ENCODE measurements at places on chromosomes 11 and 22.

- DNase-seq = no peak
Measured at GRCh38 chr22:19962246-19962908, 20.8 kb upstream of the TXNRD2 start.

DNA sequence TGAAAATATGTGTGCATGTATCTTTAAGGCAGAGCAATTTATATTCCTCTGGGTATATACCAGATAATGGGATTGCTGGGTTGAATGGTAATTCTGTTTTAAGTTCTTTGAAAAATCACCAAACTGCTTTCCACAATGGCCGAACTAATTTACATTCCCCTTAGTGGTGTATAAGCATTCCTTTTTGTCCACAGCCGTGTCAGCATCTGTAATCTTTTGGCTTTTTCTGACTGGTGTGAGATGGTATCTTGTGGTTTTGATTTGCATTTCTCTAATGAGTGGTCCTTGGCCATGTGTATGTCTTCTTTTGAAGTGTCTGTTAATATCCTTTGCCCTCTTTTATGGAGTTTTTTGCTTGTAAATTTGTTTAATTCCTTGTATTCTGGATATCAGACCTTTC is 24.3 kb downstream of the CCDC15 start:
- DNase-seq = no peak

DNA sequence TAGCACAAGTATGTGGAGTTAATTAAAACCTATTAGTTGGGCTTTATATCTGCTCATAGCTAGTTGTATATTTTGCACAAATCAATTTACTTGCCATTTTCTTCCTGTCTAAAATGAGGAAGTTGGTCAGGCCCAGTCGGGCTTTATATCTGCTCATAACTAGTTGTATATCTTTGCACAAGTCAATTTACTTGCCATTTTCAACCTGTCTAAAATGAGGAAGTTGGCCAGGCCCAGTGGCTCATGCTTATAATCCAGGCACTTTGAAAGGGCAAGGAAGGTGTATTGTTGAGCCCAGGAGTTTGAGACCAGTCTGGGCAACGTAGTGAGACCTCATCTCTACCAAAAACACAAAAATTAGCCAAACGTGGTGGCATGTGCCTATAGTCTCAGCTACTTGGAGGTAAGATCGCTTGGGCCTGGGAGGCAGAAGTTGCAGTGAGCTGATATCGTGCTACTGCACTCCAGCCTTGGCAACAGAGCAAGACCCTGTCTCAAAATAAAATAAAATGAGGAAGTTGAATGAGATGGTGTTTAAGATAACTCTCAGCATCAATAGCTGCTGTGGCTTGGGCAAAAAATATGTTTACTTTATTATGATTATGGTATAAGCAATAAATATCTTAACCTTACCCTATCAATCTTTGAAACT is 1558.6 kb upstream of the RAG2 start:
- DNase-seq = no peak

GRCh38 chr22:47748957-47749356 is 986.5 kb downstream of the TBC1D22A start:
- no peak for DNase-seq

GRCh38 chr11:44366741-44367140 is 56.8 kb upstream of the ALX4 start:
- no peak for DNase-seq

- DNase-seq = peak; percentile 3
Measured at GRCh38 chr22:36274531-36274930, 21.6 kb downstream of the APOL1 start.

DNA sequence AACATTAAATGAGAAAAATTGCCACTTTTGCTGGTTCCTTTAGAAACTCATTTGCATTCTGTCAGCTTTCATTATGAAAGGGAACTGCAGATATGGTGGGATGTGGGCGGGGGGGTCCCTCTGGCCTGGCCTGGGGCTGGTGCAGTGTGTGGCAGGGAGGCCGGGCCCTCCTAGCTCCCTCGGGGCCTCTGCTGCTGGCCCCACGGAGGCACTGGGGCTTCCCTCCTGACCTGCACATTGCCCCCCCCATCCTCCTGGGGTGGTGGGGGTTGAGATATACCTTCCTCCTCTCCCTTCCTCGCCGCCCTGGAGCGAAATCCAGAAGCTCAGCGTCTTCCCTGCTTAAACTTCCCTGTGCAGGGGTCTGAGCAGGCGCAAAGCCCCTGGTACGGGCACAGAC is 1005.9 kb downstream of the BRD1 start:
- peak; percentile 19 for DNase-seq

GRCh38 chr11:47328449-47329390 is 23.8 kb downstream of the MYBPC3 start:
- no peak for DNase-seq

DNA sequence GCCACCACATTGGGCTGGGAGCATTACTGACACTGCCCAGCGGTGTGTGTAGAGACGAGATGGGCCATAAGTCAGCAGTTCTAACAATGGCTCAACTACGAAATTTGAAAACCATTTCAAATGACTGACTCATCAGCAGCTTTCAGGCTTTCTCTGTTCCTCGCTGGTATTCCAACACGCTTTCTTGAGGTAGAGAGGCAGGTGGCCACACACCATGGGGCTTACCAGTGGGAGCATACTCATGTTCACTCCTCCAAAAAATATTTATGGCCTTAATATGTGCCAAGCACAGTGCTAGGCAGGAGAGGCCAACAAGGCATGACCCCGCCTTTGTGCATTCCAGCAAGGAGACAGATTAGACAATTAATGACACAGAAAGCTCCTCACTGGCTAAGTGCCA is 20.3 kb downstream of the ARFGAP2 start:
- no peak for DNase-seq
